Activated CD4-positive, alpha-beta memory T cell treated with anti-CD3 and anti-CD28 coated beads for 36 hours (primary cell): ENCODE measurements at places on chromosomes 11 and 22.

DNA sequence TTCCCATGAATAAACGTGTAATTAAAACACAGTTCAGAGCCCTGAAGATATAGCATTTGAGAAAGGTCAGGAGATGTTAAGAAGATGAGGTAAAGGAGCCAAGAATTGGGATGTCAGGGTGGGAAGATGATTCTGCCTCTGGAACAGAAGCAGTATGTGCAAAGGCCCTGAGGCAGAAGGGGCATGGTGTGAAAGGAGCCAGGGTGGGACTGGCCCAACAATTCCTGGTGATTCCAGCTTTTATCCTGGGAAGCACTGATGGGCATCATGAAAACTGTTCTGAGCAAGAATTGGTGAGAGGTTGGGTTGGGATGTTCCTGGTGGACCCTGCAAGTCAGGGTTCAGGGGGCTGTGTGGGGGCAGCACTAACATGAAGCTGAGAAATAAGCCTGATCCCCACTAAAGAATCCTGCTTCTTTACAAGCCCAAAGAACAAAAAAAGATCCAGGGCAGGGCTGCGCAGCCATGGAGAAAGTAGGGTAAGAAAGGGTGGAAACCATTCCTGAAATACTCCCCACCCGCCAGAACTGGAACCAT is 2.5 kb upstream of the FXYD6 start:
- DNase-seq, result no peak

- no peak for DNase-seq
Observed at GRCh38 chr11:83054904-83055380, 16.8 kb downstream of the RAB30 start.

GRCh38 chr11:44446996-44447771 is 118.3 kb upstream of the CD82 start:
- no peak for DNase-seq

DNA sequence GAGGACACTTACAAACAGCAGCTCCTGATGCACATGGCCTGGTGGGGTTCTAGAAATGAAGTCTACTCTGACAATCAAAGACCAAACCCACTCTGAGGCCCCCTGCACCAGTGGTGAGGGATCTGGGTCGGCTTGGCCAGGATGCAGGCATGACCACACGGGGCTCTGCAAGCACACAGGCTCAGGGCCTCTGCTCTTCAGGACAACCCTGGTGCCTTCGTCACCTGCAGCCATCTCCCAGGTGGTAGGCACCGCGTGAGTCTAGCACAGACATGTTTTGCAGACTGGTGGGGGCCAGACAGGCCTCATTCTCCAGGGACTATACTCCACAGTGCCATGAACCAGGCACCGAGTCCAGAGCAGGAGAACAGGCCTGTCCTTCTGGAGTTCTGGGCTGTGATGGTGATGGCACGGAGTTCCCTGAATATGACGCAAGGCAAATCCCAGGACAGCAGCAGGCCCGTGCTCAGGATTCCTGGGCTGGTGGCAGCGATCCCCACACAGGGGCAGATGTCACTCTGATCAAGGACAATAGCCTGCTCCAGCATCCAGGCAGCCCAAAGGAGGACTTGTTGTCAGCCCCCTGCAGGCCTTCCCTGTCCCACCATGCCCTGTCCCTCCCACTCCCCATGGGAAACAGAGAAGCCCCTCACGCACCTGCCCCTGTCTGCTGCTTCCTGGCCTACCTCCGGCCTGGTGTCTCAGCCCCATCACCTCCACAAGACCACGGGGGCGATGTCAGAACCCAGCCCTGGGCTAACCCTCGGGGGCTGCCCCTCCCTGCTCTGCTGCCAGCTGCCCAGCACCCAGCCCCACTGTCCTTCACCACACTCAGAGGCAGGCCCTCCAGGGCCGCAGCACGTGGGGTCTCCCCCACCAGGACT is 36.1 kb downstream of the GNB1L start:
- no peak for DNase-seq

GRCh38 chr22:39149915-39150847 is 2.3 kb downstream of the CBX7 start:
- DNase-seq, result no peak

- DNase-seq, result no peak
Observed at GRCh38 chr11:65390099-65390941, 3.9 kb downstream of the FRMD8 start.

- DNase-seq, result no peak
Observed at GRCh38 chr11:66420671-66421476, at the start of gene NPAS4. Gene NPAS4, plus strand, starts transcription at chr11:66421035. Its CDS starts 145 bp downstream, at chr11:66421180.

GRCh38 chr11:33875621-33876294 is 16.1 kb downstream of the LMO2 start:
- DNase-seq, result no peak

- no peak for DNase-seq
Observed at GRCh38 chr22:27269751-27270543, 531.6 kb downstream of the MN1 start.

- no peak for DNase-seq
Observed at GRCh38 chr22:27440304-27440865, 361.2 kb downstream of the MN1 start.

- no peak for DNase-seq
Observed at GRCh38 chr11:20444535-20444934, 57.0 kb downstream of the PRMT3 start.

DNA sequence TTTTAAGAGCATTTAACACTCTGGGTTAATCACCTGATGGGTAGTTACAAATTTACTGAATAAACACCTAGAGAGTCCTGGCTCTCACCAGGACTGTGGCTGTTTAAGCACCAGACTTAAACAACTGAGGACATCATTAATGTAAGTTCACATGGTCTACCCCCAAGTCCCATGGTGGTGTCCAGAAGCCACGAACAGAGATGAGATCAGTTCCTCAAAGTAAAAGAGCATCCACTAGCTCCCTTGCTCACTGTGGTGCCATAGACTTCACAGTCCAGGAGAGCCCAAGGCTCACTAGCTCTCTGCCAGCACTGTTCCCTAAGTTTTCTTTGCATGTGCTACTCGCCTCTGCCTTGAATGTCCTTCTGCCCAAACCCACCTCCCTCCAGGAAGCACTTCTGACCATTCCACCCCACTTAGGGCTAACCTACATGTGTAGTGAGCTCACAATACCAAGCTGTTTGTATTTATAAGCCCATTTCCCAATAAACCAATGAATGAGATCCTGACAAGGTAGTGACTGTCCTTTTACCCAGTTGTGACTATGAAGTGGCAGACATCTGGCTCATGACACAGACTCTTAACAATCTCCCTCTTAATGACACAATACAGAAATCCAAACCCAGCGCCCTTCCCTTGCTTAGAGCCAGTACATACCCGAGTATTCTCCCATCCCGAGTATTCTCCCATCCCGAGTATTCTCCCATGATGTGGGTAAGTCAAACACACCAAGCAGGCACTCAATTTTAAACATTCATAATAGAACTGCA is 15.7 kb downstream of the NAP1L4 start:
- no peak for DNase-seq

DNA sequence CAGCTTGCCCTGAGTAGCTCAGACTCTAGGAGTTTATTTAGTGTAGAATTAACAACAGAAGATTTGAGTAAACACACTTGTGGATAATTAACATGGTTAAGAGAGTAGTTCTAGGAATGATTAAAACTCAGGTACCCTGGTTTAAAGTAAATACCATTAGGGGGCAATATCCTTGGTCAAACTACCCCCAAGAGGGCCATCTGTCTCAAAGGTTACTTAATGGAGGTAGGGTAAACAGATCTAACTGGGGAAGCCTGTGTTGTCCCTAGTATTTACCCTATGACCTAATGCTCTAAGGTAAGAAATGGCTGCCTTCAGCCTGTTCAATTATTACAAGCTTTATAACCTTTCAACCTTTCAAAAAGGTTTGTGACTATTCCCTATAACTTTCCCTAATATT is 10.6 kb upstream of the GLYATL1 start:
- DNase-seq, result no peak

DNA sequence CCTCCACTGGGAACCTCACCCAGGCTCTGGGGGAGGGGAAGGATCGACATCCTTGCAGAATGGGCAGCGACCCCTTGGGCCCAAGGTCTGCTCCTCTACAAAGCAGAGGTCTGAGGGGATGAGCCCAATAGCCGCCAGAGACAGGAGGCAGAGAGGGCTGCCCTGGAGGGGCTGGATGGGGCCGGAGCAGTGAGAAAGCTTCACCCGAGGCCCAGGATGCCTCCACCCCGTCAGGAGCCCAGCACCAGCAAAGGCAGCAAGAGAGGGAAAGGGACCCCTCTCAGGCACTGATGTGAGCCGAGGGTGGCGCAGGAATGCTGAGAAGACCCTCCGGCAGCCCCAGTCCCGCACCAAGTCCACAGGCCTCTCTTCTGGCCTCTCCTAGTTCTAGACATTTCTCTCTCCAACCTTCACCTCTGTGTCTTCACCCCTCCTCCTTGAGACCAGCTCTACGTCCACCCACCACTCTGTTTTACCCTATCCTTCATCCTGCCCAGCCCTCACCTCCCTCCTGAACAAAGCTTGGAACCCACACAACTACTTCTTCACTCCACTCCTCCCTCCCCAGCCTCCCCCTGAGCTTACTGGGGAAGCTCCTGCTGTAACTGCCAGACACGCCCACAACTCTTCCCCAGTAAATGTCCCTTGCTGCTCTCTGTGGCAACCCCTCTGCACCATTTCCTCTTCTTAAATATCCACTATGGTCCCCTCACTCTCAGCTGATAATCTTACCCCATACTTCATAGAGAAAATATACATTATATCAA is 131.9 kb downstream of the MPPED1 start:
- DNase-seq, result no peak

DNA sequence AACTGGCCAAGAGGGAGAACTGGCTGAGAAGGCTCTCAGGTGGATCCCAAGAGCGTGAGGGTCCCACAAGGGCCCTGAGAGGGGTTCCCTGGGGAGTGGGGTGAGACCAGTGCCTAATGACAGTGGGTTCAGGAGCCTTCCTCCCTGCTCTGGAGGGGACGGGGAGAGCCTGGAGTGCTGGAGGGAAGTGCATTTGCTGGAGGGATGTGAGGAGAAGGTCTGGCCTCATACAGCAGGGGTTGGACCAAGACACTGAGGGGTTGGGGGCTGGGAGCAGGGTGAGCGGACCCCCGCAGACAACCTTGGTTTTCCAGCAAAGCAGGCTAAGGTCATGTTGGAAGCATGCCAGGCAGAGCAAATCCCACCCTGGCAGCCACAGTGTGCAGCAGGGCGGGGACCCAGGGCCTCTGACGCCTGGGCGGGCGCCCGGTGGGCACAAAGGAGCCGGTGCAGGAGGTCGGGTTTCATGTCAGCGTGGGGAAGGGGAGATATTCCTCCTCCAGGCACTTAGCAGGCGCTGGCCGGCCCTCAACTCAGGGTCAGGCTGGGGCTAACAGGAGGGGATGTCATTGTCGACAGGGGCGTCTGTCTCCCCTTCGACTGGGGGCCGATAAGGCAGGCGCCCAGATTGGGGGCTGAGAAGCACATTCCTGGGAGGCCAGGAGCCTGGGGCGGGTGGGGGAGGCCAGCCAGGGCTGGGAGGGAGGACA is 3.1 kb upstream of the DERL3 start:
- no peak for DNase-seq

DNA sequence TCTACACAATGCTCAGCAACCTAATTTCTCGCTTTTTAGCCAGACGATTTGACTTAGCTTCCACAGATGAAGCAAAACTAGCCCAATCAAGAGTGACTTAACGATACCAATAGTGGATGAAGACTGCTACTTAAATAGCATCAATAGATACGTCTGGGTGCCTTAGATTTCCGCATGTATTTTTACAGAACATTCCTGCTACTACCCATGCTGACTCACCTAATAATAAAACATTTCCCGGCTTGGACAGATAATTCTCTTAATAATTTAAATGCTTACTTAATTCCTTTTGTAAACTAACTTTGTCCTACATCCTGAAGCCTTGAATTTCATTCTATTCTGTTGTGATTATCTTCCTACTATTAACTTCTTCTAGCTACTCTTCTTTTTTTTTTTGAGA is 5.2 kb upstream of the LAYN start:
- no peak for DNase-seq

- DNase-seq, result no peak
Observed at GRCh38 chr11:61541598-61541997, 33.0 kb downstream of the LRRC10B start.

DNA sequence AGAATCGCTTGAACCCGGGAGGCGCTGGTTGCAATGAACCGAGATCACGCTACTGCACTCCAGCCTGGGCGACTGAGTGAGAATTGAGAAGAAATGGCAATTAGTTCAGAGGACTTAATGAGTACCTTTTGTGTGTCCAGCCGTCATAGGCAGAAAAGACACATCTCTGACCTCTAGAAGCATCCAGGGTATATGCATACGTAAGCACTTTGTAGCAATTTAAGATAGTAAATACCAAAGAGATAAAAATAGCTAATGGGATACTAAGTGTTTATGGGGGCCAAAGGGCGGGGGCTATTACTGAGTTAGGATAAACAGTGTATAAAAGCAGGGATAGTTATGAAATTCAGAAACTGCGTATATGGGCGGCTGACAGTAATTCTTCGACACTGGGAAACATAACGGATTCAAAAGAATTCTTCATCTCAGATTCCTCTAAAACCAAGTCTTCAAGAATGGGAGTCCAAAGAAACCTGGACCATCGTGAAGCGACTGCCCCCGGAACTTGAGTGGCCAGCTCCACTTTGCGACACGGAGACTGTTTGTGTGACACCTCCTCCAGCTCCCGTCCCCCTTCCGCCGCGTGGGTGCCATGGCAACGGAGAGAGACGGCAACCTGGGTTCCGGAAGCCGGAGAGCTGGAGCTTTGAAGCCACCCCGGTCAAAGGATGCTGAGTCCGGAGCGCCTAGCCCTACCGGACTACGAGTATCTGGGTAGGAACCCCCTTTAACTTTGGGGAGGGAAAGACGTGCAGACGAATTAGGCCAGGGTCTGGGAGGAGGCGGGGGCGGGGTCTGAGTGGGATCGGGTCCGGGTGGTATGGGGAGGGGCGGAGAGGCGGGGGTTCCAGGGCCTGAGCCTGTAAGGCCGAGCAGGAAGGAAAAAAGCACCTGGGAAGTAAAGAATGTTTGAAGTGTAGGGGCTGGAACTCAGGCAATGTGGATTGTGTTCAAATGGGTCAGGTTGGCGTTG is at the start of gene CSTPP1:
TSS of gene CSTPP1 (plus strand) at position 624 of the 973 bp plus-strand sequence. CDS start at position 669, 45 bp downstream.
- peak; percentile 95 for DNase-seq

DNA sequence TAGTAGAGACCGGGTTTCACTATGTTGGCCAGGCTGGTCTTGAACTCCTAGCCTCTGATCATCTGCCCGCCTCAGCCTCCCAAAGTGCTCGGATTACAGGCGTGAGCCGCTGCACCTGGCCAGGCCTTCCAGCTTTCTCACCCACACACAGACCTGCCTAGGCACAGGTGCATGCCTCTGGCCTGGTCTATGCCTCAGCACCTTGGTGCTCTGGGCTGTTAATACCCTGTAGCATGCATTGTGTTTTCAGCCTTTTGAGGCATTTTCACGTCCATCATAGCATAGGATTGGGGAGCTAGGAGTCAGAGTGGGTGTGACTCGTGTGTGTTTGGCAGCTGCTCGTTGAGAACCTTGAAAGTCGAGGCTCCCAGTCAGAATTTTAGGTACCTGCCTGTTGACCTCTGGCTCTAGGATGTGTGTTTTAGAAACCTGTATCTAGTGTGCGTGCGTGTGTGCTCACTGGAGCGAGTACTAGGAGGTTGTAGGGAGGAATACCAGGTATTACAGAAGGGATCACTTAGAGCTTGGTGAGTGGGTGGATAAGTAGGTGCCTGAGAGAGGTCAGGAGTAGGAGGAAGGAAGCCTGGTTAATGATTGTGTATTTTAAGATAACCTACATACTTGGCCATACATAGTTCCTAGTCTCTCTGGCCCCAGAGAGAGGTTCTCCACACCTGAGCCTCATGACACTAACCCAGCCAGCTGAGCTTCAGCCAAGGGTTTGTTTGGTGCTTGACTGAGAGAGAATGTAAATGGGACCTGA is 20.0 kb downstream of the CRKL start:
- no peak for DNase-seq

GRCh38 chr11:76296731-76297542 is 84.0 kb downstream of the THAP12 start:
- no peak for DNase-seq

- DNase-seq, result no peak
Observed at GRCh38 chr11:87072787-87073186, 35.1 kb downstream of the TMEM135 start.
